PC-3 (cell line): ENCODE measurements at places on chromosomes 7 and 10.

- no peak overlapping the region for H3K4me3 ChIP-seq
- H3K27ac ChIP-seq, result no peak overlapping the region
- peaks cover 36% of the 10 kb centered on the region for H3K4me1 ChIP-seq
- H3K36me3 ChIP-seq, result no peaks in the 10 kb centered on the region
- no peak for DNase-seq
- no peaks in the 10 kb centered on the region for H3K27me3 ChIP-seq
These were observed 375 bp downstream of the HKDC1 start for GRCh38 chr10:69220507-69220906.

DNA sequence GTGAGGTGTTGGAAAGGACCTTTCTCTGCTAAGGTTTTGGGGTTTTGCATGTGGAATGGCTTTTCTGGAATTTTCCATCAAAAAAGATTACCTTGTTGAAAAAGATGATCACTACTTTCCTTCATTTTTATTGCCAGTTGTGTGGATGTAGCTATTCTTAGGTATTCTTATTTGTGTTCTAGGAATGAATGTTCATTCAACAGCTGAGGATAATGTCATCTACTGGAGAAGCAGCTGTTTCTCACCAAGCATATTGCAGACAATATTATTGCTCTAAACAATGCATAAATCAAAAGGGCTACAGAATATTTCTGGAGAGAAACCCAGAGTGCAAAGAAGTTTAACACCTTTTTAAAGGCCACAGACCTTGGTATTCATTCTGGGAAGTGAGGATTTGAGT, 145.6 kb upstream of the CALCR start:
- no peak overlapping the region for H3K4me3 ChIP-seq
- no peaks in the 10 kb centered on the region for H3K36me3 ChIP-seq
- peaks cover 12% of the 10 kb centered on the region; the same call in 1 of the 2 replicates for H3K27me3 ChIP-seq
- DNase-seq, result no peak

- no peaks in the 10 kb centered on the region for H3K4me1 ChIP-seq
- H3K36me3 ChIP-seq, result no peaks in the 10 kb centered on the region
These were observed 26.1 kb upstream of the C10orf53 start for GRCh38 chr10:49653273-49653929.

GRCh38 chr10:50561266-50561665, 62.5 kb downstream of the SGMS1 start:
- no peak overlapping the region for H3K27ac ChIP-seq
- no peak for DNase-seq
- no peaks in the 10 kb centered on the region for H3K27me3 ChIP-seq
- H3K4me1 ChIP-seq, result peaks cover 9% of the 10 kb centered on the region

GRCh38 chr10:75568450-75569130, 137.2 kb downstream of the LRMDA start:
- H3K27ac ChIP-seq, result no peak overlapping the region
- no peaks in the 10 kb centered on the region for H3K27me3 ChIP-seq
- no peaks in the 10 kb centered on the region for H3K4me1 ChIP-seq
- H3K4me3 ChIP-seq, result no peak overlapping the region

- H3K4me1 ChIP-seq, result no peaks in the 10 kb centered on the region
- no peak for DNase-seq
- H3K36me3 ChIP-seq, result no peaks in the 10 kb centered on the region
- no peak overlapping the region for H3K27ac ChIP-seq
These were observed 157.6 kb upstream of the ADARB2 start for GRCh38 chr10:1894912-1895311.

- 0 out of 2 replicates have a peak, but pooled peaks cover 3% of the 10 kb centered on the region for H3K27me3 ChIP-seq
- H3K4me1 ChIP-seq, result no peaks in the 10 kb centered on the region
- H3K4me3 ChIP-seq, result no peak overlapping the region
- DNase-seq, result no peak
- H3K36me3 ChIP-seq, result no peaks in the 10 kb centered on the region
- no peak overlapping the region for H3K27ac ChIP-seq
These were observed 614.2 kb upstream of the ADARB2 start for GRCh38 chr10:2351566-2351965.

DNA sequence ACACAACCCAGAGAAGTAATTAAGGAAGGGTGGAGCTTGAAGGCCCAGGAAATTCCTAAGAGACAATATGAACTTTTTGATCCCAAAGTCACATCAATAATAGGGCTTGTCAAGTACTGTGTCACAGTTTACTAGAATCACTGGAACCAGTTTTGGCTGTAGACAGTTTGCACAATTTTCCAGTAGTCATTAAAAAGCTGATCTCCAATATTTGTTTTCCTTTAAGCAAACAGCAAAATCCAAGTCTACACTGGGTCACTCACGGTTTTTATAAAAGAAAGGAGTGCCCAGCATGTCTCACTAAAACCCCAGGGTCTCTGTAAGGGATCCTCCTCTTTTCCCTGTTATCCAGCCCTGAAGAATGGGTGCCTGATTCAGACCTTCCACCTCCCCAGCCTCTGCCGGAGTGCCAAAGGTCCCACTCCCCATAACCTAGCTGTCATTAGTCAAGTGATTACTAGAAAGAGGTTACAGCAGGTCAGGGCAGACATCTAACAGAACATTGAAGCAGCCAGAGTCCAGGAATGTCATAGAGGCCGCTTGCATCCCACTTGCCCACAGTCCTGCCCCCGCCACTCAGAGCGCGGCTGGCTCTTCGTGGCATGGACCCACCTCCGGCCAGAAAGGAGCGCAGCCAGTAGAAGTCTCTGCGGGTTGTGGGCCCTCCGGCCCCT, 552 bp downstream of the SLC25A16 start:
- H3K27ac ChIP-seq, result peak overlapping the region; percentile 45
- peak; percentile 33 for DNase-seq
- H3K36me3 ChIP-seq, result peaks cover 8% of the 10 kb centered on the region
- no peaks in the 10 kb centered on the region; the same call in 1 of the 2 replicates for H3K4me1 ChIP-seq

- no peaks in the 10 kb centered on the region for H3K4me1 ChIP-seq
- H3K27ac ChIP-seq, result no peak overlapping the region
- no peaks in the 10 kb centered on the region for H3K27me3 ChIP-seq
These were observed 61.2 kb upstream of the ARHGAP21 start for GRCh38 chr10:24784923-24785322.

DNA sequence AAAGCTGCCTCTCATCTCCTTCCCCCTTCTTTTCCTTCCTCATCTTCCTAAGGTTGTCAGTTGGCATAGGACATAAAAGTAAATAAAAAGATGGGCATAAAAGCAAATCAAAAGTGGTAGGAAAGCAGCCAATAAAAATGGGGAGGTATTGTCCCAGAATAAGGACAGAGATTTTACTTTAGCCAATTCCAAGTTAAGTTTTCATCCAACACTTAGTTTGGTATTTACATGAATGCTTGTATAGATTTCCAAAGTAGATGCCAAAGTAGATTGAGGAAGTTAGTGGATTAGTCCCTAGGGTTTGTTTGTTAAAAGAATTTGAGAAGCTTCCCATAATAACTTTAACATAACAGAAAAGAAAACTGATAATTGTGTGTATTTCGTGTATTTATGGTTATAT, 33.7 kb downstream of the HDAC9 start:
- DNase-seq, result no peak
- no peaks in the 10 kb centered on the region for H3K36me3 ChIP-seq
- H3K4me1 ChIP-seq, result no peaks in the 10 kb centered on the region
- no peak overlapping the region for H3K27ac ChIP-seq

- peaks cover 9% of the 10 kb centered on the region for H3K4me1 ChIP-seq
- H3K36me3 ChIP-seq, result no peaks in the 10 kb centered on the region
- no peak overlapping the region for H3K27ac ChIP-seq
- no peaks in the 10 kb centered on the region for H3K27me3 ChIP-seq
These were observed 18.1 kb downstream of the PRKG1 start for GRCh38 chr10:51092402-51092801.

DNA sequence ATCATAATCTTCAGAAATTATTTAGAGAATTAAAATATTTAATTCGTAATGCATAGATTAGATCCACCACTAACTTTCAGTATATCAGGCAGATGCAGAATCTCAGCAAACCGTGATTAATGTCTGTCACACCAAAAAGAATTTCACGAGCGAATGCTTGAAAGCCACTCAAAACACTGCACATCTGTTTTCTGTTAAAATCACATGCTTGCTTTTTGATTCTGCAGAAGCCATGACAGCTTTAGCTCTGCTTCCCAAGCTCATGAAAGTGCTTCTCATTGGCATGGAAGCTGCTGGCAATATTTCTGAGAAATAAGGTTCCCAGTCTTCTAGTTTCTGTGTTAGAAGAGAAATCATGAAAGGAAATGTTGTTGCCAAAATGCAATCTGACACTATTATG, 837.8 kb upstream of the LRRN3 start:
- no peak overlapping the region for H3K4me3 ChIP-seq
- H3K36me3 ChIP-seq, result no peaks in the 10 kb centered on the region
- no peak overlapping the region for H3K27ac ChIP-seq
- no peaks in the 10 kb centered on the region for H3K4me1 ChIP-seq
- no peaks in the 10 kb centered on the region for H3K27me3 ChIP-seq

DNA sequence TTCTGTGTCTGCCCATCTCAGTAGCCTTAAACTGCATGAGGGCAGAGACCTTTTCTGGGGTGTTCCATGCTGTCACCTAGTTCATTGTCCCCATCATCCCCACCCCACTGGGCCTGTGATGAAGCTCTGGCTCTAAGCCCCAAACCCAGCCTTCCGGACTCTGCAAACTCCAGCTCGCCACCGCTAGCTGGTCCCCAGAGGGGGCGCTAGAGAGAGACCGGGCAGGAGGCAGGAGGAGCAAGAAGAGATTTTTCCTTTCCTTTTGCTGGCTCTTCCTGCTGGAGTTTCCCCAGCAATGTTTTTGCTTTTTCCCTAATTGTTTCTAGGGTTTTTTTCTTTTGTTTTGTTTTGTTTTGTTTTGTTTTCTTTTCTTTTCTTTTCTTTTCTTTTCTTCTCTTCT, 234.4 kb downstream of the TEX36 start:
- H3K27me3 ChIP-seq, result peaks cover 14% of the 10 kb centered on the region; the same call in 1 of the 2 replicates
- no peaks in the 10 kb centered on the region for H3K4me1 ChIP-seq
- no peaks in the 10 kb centered on the region for H3K36me3 ChIP-seq
- peak; percentile 30 for DNase-seq
- no peak overlapping the region for H3K27ac ChIP-seq

GRCh38 chr7:24899161-24899560, 80.8 kb downstream of the OSBPL3 start:
- peak overlapping the region; percentile 51 for H3K27ac ChIP-seq
- peaks cover 20% of the 10 kb centered on the region for H3K4me1 ChIP-seq
- no peak overlapping the region for H3K4me3 ChIP-seq

DNA sequence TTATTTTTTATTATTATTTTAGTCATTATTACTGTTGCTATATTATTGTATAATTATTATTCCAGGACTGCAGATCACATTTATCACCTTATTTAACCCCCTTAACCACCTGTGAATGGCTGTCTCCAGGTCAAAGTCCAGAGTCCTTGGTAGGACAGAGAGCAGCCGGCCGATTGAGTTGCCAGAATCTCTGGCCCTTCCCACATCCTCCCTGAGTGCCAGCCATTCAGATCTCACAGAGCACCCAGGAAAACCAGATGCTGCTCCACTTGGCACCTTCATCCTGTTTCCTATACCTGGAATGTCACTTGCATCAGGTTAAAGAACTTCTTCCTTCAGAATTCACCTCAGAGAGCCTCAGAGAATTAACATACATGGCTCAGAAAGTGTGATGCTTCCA, 101.1 kb downstream of the ELAPOR2 start:
- H3K27me3 ChIP-seq, result no peaks in the 10 kb centered on the region
- H3K36me3 ChIP-seq, result no peaks in the 10 kb centered on the region
- H3K4me1 ChIP-seq, result peaks cover 4% of the 10 kb centered on the region; the same call in 1 of the 2 replicates

DNA sequence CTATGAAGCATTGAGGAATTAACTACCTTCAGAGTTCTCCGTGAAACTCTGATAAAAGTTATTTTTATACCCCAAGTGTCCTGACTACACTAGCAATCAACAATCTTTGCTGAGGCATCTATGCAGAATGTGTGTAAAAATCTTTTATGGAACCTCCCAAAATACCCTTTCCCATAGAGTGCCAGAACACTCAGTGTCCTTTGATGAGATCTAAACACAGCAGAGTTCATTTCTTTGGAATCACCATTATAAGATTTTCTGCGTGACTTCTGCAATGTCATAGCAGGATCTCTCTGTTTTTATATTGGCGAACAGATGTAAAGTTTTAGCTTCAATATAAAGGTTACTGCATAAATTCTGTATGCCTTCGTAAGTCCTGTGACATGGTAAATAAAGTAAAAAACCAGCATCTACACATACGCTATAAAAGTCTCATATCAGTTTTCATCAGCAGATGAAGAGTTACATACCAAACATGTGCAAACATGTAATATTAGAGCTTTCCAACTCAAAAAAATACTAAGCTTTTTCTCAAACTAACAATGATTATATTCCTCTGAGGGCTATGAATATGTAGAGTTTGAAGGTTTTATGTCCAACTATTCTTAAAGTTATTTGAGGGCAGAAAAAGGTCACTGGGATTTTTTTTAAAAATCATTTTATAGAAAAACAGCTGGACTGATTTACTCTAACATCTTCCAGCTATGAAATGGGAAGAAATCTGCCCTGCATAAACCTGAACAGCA, 67.2 kb downstream of the SKIDA1 start:
- no peaks in the 10 kb centered on the region for H3K4me1 ChIP-seq
- no peaks in the 10 kb centered on the region for H3K36me3 ChIP-seq
- H3K27ac ChIP-seq, result no peak overlapping the region
- no peak for DNase-seq

- H3K36me3 ChIP-seq, result no peaks in the 10 kb centered on the region
- H3K4me1 ChIP-seq, result no peaks in the 10 kb centered on the region
- H3K27me3 ChIP-seq, result peaks cover 39% of the 10 kb centered on the region
- no peak for DNase-seq
- no peak overlapping the region for H3K4me3 ChIP-seq
- H3K27ac ChIP-seq, result no peak overlapping the region
These were observed 69.2 kb upstream of the PALS2 start for GRCh38 chr7:24504040-24504439.

- H3K27ac ChIP-seq, result no peak overlapping the region
- no peak overlapping the region for H3K4me3 ChIP-seq
- H3K4me1 ChIP-seq, result peaks cover under 1% of the 10 kb centered on the region; the same call in 1 of the 2 replicates
- no peaks in the 10 kb centered on the region for H3K27me3 ChIP-seq
- no peak for DNase-seq
- no peaks in the 10 kb centered on the region for H3K36me3 ChIP-seq
These were observed 107.2 kb upstream of the STEAP1B start for GRCh38 chr7:22607180-22607579.

DNA sequence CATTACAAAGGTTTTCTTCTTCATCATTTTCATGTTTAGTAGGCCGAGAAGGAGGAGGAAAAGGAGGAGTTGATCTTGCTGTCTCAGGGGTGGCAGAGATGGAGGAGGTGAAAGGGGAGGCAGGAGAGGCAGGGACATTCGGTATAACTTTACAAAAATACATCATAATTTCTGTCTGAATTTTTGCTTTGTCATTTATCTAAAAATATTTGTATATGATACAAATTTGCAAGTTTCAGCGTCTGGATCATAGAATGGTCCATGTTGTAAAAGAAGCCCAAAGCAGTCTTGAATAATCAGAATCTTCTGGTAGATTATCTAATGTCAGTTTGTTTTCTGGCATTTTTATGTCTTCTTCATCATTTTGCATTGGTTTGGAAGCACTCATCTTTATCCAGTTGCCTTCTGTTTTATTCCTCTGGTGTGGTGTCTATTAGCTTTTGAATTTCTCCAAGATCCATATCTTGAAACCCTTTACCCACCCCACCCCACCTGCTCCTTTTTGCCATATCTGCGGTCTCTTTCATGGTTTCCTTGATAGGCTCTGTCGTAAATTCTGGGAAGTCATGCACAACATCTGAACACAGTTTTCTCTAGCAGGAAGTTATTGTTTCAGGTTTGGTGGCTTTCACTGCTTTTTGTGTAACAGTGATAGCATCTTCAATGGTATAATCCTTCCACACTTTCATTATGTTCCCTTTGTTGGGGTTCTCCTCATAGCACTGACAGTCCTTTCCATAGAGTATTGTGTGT, 95.0 kb downstream of the ST7 start:
- no peak for DNase-seq
- no peaks in the 10 kb centered on the region for H3K4me1 ChIP-seq
- no peaks in the 10 kb centered on the region for H3K36me3 ChIP-seq
- H3K27ac ChIP-seq, result no peak overlapping the region
